Myocyte (in vitro differentiated cells): ENCODE measurements at places on chromosomes 12 and 14. TPM values are rescaled to one million over a fixed set of nuclear protein-coding genes. Genes with fewer than 3 reads are reported as not detected.

GRCh38 chr12:105862163-105862821, 276.5 kb downstream of the NUAK1 start:
- no peak for DNase-seq

DNA sequence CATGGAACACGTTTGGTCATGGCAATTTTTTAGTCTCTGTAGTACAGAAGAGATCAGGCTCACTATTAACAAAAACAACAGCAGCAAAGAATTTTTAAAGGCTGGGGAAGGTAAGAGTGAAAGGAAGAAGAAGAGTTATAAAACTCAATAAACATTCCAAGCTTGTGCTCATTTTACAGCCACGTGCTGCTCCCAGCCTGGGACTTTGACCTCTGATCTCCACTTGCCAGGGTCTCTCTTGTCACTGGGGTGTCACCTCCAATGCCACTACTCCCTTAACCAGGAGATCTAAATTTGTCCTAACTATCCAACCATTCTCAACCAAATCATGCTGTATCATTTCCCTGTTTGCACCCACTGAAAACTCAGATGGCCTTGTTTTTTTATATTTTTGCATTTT, 605.1 kb downstream of the VRK1 start:
- no peak for DNase-seq

DNA sequence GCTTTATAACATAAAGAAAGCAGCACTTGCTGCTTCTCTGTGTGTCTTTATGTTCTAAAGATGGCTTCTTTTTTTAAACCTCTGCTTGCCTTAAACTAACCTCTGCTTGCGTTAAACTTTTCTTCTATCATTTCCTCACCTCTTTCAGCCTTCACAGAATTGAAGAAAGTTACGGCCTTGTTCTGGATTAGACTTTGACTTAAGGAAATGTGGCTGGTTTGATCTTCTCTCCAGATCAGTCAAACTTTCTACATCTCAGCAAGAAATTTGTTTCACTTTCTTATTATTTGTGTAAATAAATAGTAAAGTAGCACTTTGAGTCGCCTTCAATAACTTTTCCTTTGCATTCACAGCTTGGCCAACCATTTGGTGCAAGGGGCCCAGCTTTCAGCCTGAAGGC, 64.2 kb downstream of the CMAS start:
- no peak for DNase-seq

DNA sequence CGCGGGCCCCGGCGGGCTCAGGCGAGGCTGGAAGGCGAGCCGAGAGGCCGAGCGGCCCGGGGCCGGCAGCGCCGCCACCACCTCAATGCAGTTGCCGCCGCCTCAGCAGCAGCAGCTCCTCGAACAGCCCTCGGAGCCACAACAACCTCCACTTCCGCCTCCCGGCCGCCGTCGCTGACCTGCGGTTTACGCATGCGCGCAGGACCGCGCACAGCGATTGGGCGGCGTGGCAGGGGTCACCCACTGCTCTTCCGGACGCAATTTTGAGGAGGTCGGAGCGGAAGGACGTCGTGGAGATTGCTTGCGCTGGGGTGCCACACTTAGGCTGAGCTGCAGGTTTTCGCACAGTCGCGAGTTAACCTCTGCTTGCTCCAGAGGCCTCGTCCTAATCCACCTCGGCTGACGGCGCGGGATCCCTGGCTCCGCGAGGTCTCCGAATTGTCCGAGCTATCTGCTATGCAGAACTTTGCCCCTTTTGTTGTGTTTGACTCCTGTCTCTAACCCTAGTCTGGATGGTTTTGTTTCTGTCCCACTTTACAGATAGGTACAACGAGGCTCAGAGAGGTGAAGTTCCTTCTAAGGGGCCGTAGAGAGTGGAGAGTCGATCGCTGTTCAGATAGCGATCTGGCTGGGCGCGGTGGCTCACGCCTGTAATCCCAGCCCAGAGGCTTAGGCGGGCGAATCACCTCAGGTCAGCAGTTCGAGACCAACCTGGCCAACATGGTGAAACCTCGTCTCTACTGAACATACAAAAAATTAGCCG, at the start of the genes ACAD10 and BRAP:
Gene ACAD10 (plus strand): TSS at position 243 of the 763 bp plus-strand sequence. CDS start 6,657 bp downstream, outside the sequence.
Gene BRAP (minus strand): TSS at position 146 of the 763 bp plus-strand sequence. CDS start 164 bp downstream, outside the sequence.
- DNase-seq, result peak; percentile 94

DNA sequence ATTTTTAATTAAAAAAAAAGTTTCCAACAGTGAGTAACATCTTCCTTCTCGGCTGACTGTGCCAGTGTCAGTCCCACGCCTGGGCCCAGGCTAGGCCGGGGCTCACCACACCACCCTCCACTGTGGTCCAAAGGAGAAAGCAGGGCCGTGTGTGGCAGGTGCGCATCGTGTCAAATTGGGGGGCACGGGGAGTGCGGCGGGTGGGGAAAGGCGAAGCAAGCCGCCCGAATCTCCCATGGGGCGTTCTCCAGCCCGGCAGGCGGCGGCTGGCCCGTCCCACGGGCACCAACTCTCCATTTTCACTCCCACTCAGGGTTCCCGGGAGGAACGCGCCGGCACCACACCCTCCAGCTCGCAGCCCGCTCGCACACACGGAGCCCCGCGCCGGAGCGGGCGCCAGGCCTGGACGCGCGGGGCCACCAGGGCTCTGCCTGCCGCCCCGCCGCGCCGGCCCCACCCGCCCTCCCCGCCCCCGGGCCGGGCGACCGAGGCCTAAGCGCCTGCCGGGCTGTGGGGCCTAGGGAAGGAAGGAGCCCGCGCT, 604 bp downstream of the EEA1 start:
- peak; percentile 56 for DNase-seq

GRCh38 chr14:74896400-74896799, 14.7 kb downstream of the DLST start:
- no peak for DNase-seq

DNA sequence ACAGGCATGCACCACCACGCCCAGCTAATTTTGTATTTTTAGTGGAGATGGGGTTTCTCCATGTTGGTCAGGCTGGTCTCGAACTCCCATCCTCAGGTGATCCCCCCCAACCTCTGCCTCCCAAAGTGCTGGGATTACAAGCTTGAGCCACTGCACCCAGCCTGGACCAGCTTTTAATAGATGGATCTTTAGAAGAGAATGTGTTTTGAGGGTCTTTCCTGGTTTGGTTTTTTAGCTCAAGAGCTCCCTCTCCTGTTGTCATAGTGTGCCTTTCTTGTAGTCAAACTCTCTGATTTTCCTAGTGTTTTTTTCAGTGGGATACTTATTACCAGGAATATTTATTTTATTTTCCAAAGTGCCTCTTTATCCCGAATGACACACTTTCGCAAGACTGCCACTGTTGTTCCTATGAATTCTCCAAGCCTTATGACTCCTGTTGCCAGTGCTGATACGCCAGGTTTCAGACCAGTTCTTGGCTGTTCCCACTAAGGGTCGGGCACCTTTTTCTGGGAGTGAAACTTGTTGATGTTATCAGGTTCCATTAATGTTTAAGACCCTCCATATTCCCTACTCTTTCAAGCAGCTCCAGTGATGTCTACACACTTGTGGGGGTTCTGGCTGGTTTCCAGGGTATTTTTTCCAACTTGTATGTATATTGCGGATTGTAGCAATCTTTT, 31.5 kb upstream of the LIMA1 start:
- peak; percentile 64 for DNase-seq

DNA sequence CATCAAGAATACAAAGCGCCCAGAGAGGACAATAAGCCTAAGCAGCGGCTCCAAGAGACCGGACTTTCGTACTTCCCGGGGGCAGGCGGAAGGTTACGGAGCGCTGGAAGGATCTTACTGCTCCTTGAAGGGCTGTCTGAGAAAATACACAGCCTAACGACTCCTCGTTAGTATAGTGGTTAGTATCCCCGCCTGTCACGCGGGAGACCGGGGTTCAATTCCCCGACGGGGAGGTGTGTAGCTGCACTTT, 12.1 kb upstream of the TMPO start:
- DNase-seq, result peak; percentile 96

GRCh38 chr14:55936691-55937090, 181.5 kb upstream of the PELI2 start:
- DNase-seq, result peak; percentile 4

GRCh38 chr12:123075087-123075645, 75.7 kb downstream of the PITPNM2 start:
- DNase-seq, result no peak

DNA sequence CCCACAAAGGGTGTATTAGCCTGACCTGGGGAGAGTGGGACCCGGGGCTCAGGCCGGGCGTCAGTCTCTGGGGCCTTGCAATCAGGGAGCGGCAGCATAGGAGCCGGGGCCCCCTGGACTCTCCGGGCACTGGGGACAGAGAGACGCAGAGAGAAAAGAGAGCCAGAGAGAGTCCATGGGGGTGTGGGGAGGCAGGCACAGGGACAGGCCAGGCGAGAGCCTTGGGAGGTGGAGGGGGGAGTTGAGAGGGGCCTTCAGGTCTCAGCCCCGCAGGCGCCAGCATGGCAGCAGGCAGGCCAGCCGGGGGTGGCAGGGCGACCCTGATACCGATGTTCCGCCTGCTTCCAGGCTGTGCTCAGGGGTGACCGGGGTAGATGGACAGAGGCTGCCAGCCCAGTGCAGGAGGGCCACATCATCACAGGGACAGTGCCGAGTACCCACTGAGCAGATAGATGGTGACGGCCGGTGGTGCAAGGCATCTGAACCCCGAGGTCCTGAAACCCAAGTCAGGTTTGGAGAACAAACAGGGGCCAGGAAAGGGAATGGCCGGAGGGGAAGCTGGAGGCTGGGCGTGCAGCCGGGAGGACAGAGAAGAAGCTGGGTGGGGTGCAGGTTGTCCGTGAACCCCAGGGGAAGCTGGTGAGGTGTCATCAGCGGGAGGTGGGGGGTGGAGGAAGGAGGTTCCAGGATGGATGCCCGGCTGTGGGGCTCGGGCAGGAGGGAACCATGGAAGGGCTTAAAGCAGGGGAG, 2.9 kb downstream of the EXOC3L4 start:
- DNase-seq, result no peak

DNA sequence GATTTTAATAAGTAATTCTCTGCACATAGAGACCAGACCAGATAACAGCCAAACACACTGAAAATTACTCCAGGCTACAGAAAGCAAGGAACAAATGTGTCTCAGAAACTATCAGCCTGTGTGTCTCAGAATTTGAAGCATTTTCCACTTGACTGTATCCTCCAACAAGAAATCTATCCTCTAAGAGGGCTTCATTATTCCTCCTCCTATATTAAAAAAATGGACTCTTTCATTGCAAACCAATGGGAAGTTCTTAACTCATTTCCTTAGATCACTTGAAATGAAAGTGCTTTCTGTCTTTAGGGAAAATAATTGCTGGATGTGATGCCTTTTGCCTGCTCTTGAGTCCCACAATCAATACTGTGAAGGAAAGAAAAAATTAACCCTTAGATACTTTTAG, 2.3 kb downstream of the ST8SIA1 start:
- no peak for DNase-seq

GRCh38 chr12:122079532-122080081, 1.1 kb downstream of the MLXIP start:
- peak; percentile 66 for DNase-seq

GRCh38 chr12:90090929-90091651, 382.5 kb upstream of the ATP2B1 start:
- peak; percentile 72 for DNase-seq

DNA sequence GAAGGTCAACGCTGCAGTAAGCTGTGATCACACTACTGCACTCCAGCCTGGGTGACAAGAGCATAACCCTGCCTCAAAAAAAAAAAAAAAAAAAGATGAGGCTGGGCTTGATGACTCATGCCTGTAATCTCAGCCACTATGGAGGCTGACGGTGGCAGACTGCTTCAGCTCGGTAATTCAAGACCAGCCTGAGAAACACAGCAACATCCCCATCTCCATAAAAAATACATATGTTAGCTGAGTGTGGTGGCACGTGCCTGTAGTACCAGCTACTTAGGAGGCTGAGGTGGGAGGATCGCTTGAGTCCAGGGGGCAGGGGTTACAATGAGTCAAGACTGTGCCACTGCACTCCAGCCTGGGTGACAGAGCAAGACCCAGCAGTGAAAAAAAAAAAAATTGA, 50.4 kb downstream of the GXYLT1 start:
- peak; percentile 58 for DNase-seq

DNA sequence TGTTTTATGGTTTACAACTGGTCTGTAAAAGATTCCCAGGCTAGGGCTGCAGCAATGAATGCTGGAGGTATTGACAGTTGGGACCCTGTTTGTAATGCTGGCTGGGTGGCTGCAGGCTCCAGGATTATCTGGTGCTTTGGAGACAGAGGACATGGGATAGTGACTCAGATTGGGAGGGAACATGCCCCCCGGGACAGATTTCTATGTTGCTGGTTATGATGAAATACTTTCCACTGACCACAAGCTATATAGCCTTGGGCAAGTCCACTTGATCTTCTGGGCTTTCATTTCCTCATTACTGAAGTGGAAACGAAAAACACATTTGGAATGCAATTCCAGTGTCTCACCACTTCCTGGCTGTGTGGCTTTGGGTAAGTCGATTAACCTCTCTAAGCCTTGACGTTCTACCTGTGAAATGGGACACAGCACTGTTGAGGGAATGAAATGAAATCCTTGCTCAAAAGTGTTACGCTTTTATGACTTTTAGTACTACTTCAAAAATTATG, 6.3 kb upstream of the TPCN1 start:
- peak; percentile 79 for DNase-seq

- no peak for DNase-seq
Measured at GRCh38 chr12:64028541-64028940, 184.0 kb downstream of the SRGAP1 start.

DNA sequence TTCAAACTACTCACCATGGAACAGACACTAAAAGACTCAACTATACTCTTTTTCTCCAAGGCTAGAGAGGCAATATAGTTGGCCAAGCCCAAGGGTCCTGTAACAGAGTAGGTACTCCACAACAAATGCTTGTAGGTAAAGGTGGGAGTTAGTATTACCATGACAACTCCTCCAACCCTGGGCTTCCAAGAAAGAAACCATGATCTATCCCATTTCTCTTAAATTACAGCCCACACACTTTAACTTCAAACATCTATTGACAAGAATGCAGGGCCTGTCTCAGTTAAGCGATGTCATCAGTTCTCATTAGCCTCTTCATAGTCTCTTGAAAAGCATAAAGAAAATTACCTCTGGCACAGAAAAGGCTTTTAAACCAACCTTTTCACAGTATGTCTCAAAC, 25.0 kb downstream of the ERH start:
- no peak for DNase-seq

- no peak for DNase-seq
Measured at GRCh38 chr14:23355871-23356435, 3.3 kb upstream of the SLC22A17 start.

- no peak for DNase-seq
Measured at GRCh38 chr12:130119241-130119861, 42.9 kb upstream of the FZD10 start.

Gene DLGAP5
- total RNA-seq, result 0.27 and 0.94 TPM in 2 replicates

Gene AKAP6
- 64.9 and 130 TPM in 2 replicates for total RNA-seq

Gene IGF1
- 0.24 and 0.26 TPM in 2 replicates for total RNA-seq

Gene KRT1
- not detected in 2 replicates for total RNA-seq

Gene IL31
- total RNA-seq, result not detected in 2 replicates

Gene C12orf56
- not detected in 2 replicates for total RNA-seq
